ENCODE measurements at places on chromosomes 7 and 10.
A peak's percentile ranks its signal among the peaks of the same experiment; 100 is the strongest.

DNA sequence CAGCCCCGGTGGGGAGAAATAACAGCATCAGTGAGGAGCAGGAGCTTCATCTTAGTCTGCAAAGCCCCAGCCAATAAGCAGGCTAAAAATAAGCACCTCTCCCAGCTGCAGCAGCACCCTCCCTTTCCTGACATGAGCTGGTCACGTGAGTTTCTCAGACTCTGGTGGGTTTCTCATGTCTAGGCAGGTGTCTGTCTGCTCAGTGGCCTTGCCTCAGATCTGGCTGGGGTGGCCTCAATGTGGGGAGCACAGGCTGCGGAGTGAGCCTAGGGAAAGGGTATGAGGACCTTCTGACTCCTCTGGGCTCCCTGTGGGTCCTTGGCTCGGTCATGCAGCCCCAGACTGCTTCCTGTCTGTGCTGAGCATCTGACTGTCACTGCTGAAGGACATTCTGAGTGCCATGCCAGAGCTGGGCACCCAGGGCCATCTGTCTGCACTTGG is 81.6 kb upstream of the LRRC4 start:
- DNase-seq, result no peak

DNA sequence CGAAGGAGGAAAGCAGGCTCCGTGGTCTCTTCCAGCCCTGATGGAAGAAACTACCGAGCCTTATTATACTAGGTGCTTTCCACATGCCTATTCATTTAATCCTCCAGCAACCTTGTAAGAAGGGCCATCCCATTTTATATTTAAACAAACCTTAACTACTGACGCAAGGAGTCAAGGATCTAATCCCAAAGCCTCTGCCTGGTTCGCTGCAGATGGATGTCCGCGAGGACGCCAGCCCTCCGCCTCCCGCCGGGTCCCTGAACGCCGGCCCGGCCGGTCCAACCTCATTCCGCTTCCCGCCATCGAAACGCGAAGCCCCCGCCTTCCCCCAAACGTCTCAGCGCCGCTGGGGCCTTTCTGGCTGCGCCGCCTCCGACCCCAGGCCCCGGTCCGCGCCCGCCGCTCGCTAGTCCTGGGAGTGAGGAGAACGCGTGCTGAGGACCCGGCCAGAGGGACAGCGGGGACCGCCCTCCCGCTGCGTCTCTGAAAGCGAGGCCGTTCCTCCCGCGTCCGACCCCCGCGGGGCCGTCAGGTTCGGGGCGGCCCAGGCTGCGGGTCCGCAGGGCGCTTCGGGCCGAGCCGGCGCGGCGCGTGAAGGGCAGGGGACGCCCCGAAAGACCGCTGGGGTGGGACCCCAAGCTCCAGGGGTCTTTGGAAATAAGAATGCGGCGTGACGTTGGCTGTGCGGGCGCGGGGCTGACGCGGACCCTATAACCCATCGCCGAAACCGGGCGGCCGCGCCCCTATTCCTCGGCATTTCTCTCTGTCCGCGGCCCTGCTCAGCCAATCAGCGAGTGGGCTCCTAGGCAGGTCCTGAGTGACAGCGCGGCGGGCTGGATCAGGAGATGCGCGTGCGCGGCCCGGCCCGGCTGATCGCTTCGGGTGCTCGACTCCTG is at the start of gene ATP6V0E2:
ATP6V0E2 (plus strand) TSS at position 896 of the 896 bp plus-strand sequence. CDS start 97 bp downstream, outside the sequence.
- peak; percentile 88 for DNase-seq

DNA sequence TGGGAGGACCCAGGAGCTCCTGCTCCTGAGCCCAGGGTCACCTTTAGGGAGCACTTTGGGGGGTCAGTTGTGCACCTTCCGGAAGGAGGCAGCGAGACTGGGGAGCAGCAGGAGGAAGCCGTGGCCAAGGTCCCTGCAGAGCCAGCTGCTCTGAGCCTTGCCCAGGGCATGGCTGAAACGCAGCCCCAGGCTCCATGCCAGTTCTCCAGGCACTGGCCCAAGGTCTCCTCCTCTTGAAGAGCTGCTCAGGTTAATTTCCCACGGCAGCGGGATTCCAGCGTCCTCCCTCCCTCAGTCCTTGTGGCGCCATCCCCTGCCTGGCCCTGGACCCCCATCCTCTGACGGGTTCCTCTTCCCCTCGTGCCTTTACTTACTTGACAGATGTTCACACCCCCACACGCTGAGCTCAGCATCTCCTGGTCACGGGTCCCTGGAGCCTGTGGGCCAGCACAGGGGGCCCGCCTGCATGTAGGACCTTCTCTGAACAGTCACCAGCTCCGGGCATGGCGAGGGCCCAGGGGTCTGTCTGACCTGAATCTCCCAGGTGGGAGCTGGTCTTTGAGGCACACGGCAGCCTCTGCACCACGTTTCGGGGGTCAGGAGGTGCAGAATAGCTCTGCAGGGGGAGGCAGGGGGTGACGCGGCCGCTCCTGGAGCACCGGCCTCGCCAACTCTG is 16.7 kb upstream of the CFAP46 start:
- no peak for DNase-seq

DNA sequence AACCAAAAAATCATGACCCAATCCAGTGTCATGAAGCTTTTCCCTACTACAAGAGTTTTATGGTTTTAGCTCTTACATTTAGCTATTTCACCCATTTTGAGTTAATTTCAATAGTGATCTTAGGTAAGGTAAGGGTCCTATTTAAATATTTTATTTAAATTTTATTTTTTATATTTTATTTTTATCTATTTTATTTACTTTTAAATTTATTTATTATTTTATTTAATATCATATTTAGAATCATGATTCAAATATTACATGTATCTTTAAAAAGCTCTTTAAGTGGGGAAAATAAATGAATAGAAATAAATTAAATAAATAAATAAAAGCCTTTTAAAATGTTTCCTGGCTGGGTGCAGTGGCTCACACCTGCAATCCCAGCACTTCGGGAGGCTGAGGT is 276.0 kb downstream of the SKIDA1 start:
- no peak for DNase-seq

GRCh38 chr7:47878662-47879061 is 69.6 kb downstream of the PKD1L1 start:
- no peak for DNase-seq

All from stimulated activated CD8-positive, alpha-beta memory T cell treated with anti-CD3 and anti-CD28 coated beads, Interleukin-7, amount 100 ng/mL, for 24 hours (primary cell).